ENCODE measurements at places on chromosomes 7 and 10.
A peak's percentile ranks its signal among the peaks of the same experiment; 100 is the strongest.

DNA sequence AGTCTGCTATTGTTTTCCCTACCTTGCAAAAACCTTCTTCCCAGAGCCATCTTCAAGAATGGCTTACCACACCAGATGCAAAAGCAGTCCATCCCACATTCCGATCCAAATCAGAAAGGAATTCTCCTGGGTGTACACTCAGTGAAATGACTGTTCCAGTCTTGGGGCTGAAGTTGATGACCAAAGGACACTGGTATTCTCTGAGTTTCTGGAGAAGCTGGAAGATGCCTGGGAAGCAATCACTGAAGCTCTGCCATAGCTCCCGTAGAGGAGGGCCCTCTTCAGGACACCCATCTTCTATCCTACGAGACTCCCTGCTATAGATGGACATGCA lies 155.7 kb downstream of the LCOR start:
- no peak for DNase-seq

DNA sequence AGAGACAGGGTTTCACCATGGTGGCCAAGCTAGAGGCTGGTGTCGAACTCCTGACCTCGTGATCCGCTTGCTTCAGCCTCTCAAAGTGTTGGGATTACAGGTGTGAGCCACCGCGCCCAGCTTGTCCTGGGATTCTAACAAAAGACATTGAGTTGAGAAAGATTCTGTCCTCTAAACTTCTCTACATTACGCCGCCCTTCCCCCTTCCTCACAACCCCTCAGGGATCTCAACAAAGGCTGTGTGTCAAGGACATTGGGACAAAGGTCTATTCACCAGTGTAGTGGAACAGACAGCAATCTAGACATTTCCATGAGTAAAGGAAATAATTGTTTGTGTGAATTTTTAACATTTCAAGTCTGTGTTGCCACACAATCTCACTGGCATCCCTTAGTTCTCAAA lies 68.8 kb upstream of the KIF5B start:
- DNase-seq = no peak

- DNase-seq = no peak
Measured at GRCh38 chr7:31340603-31341002, at the start of gene NEUROD6. Gene NEUROD6 (minus strand): TSS chr7:31340726. CDS start chr7:31339268, 1,458 bp downstream.

GRCh38 chr10:82208726-82209125 lies 333.7 kb downstream of the NRG3 start:
- DNase-seq = no peak

DNA sequence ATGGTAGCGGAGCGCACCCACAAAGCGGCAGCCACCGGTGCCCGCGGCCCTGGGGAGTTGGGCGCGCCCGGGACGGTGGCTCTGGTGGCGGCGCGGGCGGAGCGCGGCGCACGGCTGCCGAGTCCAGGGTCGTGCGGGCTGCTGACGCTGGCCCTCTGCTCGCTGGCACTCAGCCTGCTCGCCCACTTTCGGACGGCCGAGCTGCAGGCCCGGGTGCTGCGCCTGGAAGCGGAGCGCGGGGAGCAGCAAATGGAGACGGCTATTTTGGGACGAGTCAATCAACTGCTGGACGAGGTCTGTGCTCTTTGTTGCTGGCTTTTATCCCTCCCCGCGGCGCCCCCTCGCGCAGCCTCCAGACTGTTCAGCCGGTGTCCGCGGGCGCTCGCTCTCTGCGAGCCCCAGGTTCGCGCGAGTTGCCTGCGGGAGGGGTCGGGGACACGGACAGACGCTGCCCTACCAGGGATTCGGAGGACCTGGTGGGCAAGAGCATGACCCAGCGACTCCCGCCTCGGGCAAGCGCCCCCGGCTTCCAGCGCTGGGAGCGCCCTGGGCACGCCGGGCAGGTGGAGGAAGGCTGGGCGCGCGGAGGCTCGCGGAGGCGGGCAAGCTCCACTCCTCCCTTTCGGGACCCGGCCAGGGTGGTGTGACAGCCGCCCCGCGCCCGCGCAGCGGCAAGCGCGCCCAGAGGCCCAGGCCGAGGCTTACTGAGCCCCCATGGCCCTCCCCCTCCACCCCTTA lies 887 bp downstream of the COL13A1 start:
- peak; percentile 16 for DNase-seq

DNA sequence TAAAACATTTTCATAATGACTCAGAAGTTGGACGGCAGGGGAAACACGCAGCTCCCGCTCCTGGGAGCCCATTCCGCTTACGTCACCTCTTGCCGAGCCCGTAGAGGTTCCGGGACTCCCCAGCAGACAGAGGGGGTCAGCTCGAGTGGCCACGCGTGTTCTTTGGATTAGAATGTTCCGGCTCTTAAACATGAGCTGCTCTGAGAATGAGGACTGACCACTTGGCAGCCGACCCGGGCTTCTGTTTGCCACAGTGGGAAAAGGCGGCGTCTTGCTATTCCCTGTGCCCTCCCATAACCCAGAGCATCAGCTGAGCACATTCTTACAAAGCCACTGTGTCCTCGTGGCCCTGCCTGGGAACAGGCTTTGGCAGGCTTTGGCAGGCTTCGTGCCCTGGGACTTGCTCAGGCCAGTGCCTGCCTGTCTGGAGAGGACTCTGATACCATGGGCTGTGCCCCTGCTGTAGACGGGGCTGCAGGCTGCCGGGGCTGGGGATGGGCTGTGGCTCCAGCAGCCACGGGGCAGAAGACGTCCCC lies 40.1 kb downstream of the PFKP start:
- DNase-seq = no peak

DNA sequence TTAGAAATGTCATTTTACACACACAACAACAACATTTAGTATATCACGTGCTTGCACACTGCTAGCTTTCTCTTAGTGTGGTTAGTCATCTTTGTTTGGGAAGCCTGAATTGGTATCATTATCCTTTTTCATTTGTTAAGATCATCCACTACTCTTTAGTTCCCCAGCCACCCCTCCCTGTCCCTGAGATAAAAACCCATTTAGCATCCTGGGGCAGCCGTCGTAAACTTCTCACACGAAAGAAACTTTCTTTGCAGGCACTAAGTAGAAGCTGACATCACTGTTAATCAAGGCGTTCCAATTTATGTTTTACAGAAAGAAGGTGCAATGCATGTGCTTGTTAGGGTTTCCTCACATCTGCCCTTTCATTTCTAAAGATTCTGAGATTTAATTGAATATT lies 475.1 kb upstream of the FZD8 start:
- DNase-seq = no peak

DNA sequence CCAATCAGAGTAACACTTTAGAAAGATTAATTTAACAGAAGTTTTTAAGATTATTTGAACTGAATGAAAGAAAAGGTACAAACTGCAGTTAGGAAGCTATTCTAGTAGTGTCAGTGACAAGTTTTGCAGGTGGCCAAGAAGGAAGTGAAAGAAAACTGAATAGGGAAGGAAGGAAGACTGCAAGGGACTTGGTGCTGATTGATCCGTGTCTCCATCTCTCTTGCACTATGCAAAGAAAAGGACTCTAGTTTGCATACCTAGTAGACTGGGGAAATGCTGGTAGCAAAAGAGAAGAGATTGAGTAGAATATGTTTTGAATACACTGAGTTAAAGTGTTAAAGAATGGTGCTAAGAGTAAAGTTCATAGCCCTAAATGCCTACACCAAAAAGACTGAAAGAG lies 33.0 kb downstream of the OR6V1 start:
- DNase-seq = no peak

DNA sequence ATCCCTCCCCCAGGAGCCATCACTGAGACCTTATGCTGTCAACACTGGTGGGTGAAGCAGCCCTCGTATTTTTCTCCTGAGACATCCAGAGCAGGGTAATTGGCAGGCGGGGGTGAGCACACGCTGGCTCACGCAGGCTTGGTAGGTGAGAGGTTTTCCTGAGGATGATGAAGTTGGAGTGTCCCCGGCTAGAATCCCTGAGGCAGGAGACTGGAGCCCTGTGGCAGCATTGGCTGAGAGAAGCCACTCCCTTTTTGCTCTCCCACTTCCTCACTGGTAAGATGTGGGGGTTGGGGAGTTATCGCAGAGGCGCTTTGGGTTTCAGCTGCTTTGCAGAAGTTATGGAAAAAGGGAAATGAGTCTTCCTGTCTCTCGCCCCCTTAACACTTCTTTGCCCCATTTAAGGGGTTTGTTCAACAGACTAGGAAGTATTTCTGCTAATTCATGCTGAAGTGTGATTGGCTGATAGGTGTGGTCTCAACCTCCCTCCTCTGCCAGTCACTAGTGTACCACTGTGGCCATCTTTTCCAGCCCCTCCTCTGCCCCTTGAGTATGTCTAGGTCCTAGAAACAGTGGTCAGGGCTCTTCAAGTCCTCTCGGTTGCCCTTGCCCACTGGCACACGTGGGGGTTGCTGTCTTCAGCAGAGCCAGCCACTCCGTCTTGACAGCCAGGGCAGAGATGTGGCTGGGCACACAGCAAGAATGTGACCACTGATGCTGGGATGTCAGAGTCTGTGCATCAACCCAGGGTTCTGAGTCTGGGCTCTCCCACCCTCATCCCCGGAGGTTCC lies 5.7 kb downstream of the ARPC1B start:
- peak; percentile 96 for DNase-seq

GRCh38 chr10:93475227-93475626 lies 6.9 kb downstream of the MYOF start:
- DNase-seq = no peak

DNA sequence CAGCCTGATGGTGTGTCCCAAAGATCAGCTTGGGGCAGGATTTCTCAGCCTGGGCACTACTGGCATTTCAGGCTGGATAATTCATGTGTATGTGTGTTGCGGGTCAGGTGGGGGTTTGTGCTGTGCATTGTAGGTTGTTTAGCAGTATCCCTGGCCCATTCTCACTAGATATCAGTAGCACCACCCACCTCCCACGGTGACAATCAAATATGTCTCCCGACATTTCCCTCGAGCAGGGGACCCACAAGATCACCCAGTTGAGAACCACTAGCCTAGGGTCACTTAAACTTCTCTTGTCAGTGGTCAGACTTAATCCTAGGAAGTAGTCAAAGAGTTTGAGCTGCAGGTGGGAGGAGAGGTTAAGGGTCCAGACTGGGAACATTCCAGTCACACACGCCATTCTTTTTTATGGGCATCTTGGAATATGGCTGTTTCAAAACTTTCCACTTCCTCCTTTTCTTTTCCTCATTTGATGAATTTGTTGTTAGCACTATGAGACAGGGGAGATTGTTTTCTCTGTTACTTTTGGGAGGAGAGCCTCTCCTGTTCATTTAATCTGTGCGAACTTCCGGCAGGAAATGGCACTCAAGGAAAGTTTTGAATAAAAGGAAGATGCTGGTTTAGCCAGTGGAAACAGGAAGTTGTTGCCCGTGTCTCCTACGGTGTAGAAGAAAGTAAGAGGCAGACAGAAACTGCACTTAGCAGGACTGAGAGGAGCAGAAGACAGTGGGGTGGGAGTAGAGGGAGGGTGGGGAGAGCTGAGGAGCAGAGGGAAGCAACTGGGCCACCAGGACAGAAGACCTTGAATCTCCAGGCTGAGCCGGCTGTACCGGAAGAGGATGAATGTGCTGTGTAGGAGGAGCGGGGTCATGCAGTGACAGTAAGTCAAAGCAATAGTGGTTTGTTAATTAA lies 17.6 kb upstream of the EXOC6 start:
- DNase-seq = peak; percentile 46

DNA sequence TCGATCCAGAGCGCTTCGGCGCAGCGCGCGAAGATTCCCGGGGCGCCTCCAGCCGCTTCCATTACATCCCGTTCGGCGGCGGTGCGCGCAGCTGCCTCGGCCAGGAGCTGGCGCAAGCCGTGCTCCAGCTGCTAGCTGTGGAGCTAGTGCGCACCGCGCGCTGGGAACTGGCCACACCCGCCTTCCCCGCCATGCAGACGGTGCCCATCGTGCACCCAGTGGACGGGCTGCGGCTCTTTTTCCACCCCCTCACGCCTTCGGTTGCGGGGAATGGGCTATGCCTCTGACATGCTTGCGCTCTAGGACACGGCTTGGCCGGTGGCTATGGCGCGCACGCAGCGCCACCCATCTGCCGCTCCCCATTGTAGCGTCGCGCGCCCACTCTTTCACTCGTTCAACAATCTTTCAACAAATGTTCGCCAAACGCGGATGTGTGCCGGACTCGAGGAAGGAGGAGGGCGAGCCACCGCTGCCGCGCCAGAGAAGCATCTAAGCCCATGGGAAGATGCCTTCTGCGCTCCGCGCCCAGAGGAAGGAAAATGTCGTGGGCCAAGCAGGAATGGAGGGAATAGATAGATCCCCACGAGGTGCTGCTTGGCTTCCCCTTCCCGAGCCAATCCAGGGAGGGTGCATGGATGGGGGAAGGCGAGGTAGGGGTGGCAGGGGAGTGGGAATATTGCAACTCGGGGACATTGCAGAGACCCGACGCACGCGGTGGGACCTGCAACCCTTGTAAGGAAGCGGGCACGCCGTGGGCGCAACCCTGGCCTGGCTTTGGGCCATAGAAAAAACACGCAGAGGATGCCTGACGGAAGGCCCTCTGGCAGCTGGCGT lies 5.1 kb upstream of the CYP26A1 start:
- DNase-seq = no peak

DNA sequence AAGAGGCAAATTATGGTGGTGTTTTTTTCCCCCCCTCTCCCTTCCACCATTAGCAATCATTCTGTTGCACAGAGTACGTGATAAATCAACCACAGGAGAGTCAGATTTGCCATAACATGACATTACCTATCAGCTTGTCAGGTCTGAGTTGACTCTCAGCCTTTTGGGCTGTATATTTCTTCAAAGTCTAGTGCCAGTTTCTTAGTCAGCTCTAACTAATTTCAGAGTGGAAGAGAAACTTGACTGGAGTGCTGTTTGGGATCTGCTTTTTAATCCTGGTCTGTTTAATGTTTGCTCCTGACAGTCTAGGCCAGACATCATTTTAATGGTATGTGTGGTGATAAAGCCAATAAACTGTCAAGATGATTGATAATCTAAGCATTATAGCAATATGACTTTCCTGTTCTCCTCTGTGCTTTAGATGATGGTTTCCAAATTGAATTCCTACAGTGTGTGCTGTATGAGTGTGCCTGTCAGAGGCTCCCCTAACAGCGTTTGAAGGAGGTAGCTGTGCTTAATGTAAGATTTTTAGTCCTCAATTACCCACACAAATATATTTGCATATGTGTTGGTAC lies 76.9 kb downstream of the LRMDA start:
- DNase-seq = no peak

DNA sequence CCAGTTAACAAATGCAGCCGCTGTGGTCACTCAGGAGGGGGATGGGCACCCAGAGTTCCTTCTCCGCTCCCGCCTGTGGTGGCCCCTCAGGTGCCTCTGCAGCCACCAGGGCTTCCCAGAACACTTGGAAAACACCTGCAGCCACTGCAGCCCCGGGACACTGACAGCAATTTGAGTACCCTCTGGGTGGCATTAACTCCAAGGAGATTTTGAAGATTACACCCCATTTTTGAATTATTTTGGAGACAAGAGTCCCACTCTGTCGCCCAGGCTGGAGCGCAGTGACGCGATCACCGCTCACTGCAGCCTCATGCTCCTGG lies 32.2 kb downstream of the IL15RA start:
- no peak for DNase-seq

- DNase-seq = no peak
Measured at GRCh38 chr7:885893-886625, 9.7 kb downstream of the GET4 start.

All from suppressor macrophage treated with lipopolysaccharide for 4 hours (primary cell).